NT2/D1 (cell line): ENCODE measurements at places on chromosomes 7 and 10.
A peak's percentile ranks its signal among the peaks of the same experiment; 100 is the strongest.

GRCh38 chr7:94620703-94621118 is 35.2 kb downstream of the SGCE start:
- DNase-seq: no peak

DNA sequence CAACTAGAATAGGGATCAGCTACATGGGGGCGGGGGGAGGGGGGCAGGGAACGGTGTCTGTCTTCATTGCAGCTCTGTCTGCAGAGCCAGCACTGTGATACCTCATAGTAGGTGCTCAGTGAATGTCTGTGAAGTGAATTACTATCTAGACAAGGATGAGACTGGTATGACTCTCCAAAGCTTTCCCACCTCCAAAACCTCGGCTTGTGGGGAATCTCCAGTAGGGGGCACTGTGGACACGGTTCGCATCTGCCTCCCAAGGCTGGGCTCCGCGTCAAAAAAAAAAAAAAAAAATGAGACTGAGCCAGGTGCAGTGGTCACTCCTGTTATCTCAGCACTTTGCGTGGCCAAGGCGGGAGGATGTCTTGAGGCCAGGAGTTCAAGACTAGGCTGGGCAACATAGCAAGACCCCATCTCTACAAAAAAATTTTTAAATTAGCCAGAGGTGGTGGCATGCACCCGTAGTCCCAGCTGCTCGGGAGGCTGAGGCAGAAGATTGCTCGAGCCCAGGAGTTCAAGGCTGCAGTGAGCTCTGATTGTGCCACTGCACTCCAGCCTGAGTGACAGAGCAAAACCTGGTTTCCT is 9.6 kb downstream of the TRIM56 start:
- no peak for DNase-seq

- no peak for DNase-seq
Observed at GRCh38 chr10:82294874-82295378, 419.9 kb downstream of the NRG3 start.

GRCh38 chr10:58833771-58834561 is 321.3 kb downstream of the BICC1 start:
- no peak for DNase-seq

DNA sequence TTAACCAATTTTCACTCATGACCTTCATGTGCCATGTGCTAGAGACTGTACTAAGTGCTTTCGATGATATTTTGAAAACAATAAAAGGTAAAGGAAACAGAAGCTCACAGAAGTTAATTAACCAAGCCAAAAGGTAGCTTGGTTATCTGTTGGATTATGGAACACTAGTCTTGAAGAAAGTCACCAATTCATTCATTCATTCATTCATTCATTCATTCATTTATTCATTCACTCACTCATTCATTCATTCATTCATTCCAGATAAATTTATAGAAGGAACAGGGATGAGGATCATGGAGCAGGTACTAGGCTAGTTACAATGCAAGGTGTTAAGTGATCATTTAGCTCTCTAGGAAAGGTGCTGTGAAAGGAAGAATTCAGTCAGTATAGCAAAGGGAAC is 322.8 kb downstream of the MAGI2 start:
- no peak for DNase-seq

- DNase-seq: no peak
Observed at GRCh38 chr7:97457054-97457453, 274.8 kb upstream of the TAC1 start.

GRCh38 chr10:118214776-118215175 is 127.3 kb downstream of the FAM204A start:
- DNase-seq: no peak

DNA sequence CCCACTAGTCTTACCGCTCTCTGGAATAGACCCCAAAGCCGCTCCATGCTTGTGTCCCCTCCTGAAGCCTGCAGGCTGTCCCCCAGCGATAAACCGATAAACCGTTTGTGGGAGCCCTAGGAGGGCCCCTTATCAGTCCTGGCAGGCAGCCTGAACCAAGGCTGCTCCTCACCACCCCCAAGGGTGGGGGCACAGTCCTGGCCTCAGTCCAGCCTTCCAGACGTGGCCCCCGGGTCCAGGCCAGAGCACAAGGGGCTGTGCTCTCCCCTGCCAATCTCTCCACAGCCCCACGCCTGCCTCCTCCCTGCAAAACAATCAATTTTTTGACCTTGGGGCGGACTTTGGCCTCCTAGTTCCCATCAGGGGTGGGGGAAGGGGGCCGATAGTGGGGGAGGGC is at the start of gene TFR2:
Gene TFR2 (minus strand): TSS at position 90 of the 397 bp plus-strand sequence. CDS start 43 bp downstream, at position 47.
- DNase-seq: no peak

GRCh38 chr10:59829601-59830000 is 76.3 kb upstream of the MRLN start:
- DNase-seq: no peak

DNA sequence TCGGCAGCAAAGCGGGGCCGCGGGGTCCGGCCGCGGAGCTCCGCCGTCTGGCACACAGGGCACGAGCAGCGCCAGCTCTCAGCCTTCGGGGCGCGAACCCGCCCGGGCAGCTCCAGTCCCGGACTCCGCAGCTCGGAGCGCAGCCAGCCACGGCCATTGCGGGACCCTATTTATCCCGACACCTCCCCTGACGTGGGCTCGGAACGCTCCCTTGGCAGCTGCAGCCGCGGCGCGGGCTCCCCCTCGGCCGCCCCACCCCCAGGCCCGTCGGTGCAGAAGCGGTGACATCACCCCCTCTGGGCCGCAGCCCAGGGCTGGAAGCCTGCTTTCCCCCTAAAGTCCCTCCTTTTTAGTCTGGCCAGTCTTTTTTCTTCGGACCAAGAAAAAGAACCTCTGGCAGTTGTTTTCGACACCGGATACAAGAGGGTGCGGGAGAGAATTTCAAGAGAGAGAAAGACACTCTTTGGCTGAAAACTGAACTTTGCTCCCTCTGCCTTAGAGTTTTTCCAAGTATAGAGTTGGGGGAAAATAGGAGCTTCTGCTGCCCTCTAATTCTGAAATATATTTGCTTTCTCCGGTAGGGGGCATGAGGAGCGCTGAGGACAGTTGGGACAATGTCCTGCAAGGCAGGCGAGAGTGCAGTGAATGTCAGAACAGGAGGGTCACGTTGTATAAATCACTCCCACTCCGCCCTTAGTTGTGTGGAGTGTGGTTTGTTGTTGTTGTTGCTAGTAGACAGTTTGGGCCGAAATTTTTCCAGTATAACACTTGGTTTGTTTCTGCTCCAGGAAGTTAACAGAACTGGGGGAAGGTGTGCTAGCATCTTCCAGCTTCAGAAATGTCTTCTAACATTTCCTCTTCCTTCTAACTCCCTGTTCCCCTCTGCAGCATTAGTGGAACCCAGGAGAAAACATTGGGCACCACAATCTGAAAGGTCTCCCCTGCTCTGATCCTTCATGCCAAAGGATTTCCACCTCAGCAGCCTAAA is at the start of gene SFRP4:
Gene SFRP4 (minus strand): TSS at position 145 of the 988 bp plus-strand sequence. CDS start 280 bp downstream, outside the sequence.
- DNase-seq: peak; percentile 51

DNA sequence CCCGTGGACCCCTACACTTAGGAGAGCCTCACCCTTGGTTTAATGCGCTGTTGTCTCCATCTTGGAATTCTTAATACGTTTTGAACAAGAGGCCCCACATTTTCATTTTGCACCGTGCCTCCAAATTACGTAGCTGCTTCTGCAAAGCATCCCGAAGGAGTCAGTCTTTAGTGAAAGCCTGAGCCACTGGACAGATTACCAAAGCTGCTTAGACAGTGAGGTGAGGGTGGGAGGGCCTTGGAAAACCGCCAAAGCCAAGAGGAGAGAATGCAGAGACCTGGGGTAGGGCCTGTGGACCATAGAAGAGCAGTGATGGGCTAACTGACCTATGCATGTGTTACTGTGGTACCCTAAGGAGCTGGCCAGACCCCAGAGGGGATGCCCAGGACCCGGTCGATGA is 4.2 kb upstream of the TCAF1 start:
- no peak for DNase-seq

DNA sequence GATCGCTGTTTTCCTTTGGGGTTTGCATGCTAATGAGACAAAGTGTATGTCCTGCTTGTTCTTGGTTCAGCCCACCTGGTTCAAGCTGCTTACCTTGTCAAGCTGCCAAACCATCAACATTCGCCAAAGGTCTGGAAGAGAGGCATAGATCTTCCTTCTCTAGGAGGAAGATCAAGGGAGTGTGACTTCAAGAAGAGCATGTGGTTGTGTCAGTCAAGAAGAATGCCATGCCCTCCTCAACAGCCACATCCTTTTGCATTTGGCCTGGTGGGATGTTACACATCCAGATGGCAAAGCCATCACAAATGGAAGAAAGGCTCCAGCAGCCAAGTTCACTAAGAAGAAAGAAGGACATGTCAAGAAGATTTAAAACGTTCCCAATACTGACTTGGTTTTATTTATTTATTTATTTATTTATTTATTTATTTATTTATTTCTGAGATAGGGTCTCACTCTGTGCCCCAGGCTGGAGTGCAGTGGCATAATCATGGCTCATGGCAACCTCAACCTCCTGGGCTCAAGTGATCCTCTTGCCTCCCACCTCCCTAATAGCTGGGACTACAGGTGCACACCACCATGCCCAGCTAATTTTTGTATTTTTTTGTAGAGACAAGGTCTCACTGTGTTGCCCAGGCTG is 5.1 kb upstream of the PIP4K2A start:
- no peak for DNase-seq

- no peak for DNase-seq
Observed at GRCh38 chr7:41732843-41733306, 30.0 kb upstream of the INHBA start.

DNA sequence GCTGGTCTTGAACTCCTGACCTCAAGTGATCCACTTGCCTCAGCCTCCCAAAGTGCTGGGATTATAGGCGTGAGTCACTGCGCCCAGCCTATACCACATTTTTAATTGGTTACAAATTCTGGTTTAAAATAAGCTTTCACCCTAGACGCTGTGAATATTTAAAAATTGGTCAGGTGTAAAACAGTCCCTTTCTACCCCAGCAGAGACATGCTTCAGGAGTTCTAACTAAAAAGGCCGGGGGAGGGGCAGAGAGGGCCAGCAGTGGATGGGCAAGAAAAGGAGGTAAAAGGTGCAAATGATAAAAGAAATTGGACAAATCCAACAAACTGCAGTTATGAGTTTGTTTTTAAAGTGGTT is 70.0 kb downstream of the WAPL start:
- DNase-seq: no peak

DNA sequence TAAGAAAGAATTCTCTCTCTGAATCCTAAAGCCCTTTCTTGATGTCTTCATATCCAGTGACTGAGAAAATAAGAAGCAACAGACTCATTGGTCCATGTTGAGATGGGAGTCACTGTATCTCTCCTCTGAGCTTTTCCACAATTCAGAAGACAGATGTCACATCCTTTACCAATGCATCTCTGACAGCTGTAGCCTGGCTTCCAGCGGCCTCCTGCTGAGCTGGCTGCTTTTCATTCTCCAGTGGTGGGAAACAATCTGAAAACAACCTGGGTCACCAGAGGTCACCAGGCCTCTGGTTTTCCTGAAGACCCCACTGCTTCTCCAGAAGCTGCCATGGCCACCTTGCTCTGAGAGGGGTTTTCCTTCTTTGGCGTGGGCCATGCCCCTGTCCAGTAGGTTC is 18.3 kb upstream of the RPA3 start:
- peak; percentile 50 for DNase-seq

GRCh38 chr10:98418665-98419468 is 3.9 kb upstream of the PYROXD2 start:
- DNase-seq: no peak

- DNase-seq: no peak
Observed at GRCh38 chr7:2707481-2707880, 19.5 kb downstream of the AMZ1 start.

- DNase-seq: no peak
Observed at GRCh38 chr10:71442000-71442399, 45.3 kb downstream of the CDH23 start.

DNA sequence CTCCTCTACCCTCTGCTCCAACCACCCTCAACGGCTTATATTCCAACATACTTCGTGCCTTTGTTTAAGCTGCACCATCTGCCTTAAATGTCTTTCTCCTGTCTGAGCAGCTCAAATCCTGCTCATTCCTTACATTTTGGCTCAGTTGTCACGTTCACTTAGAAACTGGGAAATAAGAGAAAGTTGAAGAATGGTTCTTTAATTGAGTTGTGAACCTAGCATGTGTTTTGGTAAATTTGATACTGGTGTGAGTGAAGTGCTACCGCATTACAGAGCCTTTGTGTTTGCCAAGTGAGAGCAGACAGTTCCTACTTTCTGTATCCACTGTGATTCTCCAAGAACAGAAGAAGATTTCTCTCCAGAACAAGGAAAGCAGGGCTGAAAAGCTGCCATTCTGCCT is 54.3 kb downstream of the EPDR1 start:
- no peak for DNase-seq

GRCh38 chr10:86472061-86472460 is 49.5 kb downstream of the WAPL start:
- no peak for DNase-seq

DNA sequence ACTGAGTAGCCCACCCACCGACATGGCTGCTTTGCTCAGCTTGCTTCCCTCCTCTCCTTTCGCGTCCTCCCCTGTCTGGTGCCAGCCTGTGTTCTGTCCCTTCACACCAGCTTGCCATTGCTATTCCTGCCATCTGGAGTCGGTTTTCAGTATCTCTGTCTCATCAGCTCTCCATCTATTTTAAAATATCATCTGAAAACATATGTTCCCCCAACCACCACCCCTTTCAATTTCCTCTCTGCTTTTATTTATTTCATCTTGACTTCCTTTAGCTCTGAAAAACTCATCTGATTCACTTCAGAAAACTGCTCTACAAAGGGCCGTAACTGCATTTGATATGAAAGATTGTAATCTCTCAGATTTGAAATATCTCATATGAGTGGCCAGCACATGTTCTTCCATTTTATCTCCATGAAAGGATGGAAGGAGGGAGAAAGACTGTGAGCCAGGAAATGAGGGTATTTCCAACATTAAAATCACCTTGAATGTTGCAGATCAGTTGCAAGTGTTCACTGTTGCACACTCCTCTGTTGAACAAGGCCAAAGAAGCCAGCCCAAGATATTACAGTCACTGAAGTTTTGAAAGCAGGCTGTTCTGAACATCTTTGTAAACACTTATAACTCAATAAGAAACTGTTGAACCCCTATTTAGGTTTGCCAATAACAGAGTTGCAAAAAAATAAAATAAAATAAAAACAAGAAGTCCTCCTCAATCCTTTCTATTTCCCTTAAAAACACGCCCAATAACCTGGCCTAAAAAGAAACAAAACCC is 202.4 kb upstream of the NEBL start:
- no peak for DNase-seq

- DNase-seq: no peak
Observed at GRCh38 chr10:112981553-112981952, 31.5 kb downstream of the TCF7L2 start.

- no peak for DNase-seq
Observed at GRCh38 chr7:55965100-55965470, 700 bp downstream of the NIPSNAP2 start.

- no peak for DNase-seq
Observed at GRCh38 chr7:84701524-84702306, 485.1 kb downstream of the SEMA3D start.
